Fibroblast of skin of left biceps (primary cell): ENCODE measurements at places on chromosomes 7 and 10.

DNA sequence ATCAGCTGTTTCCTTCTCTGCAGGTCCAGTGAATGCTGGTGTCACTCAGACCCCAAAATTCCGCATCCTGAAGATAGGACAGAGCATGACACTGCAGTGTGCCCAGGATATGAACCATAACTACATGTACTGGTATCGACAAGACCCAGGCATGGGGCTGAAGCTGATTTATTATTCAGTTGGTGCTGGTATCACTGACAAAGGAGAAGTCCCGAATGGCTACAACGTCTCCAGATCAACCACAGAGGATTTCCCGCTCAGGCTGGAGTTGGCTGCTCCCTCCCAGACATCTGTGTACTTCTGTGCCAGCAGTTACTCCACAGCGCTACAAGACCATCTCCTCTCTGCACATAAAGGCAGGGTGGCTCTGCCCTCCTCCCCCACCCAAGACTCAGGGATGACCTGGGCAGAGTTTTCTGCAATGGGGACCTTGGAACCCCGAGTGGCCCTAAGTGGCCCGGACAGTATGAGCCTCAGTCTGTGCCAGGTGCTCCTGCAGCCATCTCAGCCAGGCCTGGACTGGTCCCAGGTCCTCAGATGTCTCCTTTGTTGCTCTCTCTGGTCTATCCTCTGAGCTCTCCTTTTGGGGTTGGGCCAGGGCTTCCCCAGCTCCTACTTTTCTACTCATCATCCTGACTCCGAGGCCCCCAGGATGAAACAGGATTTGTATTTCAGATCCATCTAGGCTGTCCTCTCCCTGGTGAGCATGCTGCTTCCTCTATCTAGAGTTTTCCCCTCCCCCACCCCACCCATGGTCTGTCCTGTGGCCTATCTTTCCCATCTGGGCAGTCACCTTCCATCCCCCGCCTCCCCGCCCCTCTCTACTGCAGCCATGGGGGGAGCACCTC, 212.1 kb upstream of the PRSS58 start:
- no peak for DNase-seq

GRCh38 chr10:102384053-102384452, 11.5 kb upstream of the NFKB2 start:
- DNase-seq, result no peak

DNA sequence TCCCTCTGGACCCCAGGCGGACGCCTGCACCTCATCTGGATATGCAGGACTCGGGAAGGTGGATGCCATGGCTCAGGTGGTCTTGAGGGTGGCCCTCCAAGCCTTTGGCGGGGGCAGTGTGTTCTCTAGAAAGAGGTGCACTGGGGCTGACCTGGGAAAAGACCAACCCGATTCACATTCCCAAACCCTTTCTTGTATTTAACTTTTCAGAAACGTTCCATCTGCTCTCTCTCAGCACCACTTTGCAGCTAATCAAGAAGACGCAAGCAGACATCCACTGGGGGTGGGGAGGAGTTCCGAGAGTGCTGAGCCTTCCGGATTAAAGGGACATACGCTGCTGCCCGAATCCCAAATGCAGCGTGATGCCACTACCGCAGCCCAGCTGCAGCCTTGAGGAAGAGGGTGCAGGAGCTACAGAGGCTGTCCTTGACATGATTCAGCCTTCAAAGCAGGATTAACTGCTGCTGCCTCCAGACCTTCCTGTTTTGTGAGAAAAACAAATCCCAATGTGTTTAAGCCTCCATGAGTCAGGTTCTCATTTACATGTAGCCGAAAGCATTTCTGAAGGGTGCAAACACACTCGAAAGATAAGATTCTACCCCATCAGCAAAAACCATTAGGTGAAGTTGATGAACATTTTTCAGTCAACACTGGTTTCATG, 39.9 kb downstream of the RBM17 start:
- DNase-seq, result no peak

DNA sequence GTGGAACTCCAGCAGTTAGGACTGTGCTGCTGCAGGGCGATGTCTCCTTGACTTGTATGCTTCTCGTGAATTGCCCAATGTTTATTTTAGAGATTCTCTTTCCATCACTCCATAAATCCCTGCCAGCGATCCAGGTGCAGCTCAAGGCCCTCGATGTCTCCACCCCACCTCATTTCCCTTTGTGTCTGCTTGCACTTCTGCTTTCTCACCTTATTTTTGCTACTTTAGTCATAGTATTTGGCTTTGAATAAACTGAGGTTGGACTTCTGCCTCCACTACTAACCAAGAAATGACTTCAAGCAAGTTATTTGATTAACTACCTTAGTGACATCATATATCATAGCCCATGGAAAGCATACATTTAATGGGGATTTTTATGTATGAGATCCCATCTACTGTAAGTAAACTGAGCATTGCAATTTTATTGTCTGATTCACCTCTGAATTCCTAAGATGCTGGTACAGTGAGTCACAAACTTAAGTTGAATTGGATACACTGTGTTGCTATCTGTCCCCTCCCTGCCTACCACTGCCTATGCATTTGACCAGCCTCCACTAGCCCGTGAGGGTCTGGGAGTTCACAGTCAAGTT, 255.8 kb downstream of the ABCA13 start:
- no peak for DNase-seq

- no peak for DNase-seq
Measured at GRCh38 chr7:28126410-28127041, 54.1 kb downstream of the JAZF1 start.

GRCh38 chr10:31120961-31121685, 89.5 kb upstream of the ZNF438 start:
- DNase-seq, result peak; percentile 66

GRCh38 chr10:75281974-75282373, 46.2 kb upstream of the COMTD1 start:
- no peak for DNase-seq

GRCh38 chr7:80018941-80019808, 115.5 kb upstream of the GNAI1 start:
- DNase-seq, result peak; percentile 25

GRCh38 chr10:97659589-97659988, 19.1 kb downstream of the PI4K2A start:
- peak; percentile 68 for DNase-seq

DNA sequence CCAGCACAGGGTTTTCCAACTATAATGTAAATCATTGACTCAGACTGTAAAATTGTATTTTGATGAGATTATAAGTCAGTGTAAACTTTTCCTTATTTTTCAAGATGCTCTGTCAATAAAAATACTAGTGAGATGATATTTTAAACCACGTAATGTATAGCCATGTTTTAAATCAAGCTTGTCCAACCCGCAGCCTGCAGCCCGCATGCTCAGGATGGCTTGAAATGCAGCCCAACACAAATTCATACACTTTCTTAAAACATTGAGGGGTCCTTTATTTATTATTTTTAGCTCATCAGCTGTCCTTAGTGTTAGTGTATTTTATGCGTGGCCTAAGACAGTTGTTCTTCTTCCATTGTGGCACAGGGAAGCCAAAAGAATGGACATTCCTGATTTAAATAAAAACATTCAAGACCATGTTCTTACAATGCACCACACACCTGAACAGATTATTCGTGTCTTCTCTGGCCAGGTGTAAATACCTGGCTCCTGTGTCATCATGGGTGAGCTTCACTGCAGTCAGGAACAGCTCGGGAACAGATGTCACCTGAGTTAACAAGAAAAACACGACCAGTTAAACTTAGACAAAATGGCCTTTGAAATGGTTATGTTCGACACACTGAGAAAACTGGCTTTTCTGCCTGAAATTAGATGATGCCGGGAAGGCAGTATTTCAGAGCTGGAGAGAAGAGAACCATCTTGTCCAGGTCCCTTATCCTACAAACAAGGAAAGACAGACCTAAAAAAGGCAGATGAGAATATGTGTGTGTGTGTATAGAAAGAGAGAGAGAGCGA, 5.9 kb downstream of the PITRM1 start:
- DNase-seq, result no peak
